CD4-positive, alpha-beta T cell treated with Interleukin-4 for 1 hour (primary cell): ENCODE measurements at places on chromosomes 1 and 21.

- DNase-seq, result no peak
Measured at GRCh38 chr1:83588140-83588539, 410.8 kb downstream of the TTLL7 start.

DNA sequence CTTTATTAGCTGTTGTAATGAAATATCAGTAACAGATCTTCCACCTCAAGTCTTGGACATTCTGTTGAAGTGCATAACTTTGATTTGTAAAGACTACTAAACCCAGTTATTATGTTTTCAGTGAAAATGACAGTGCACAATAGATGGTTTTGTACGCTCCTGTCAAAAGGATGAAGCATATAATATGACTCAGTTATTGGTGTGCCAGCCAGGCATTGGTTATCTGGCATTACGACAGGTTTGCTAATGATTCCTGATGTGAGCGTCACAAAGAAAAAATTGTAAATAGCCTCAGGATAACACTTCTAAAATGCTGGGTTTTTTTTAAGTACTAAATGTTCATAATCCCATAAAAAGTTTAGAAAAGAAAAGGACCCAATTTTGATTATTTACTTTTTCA, 147.9 kb downstream of the MAGI3 start:
- DNase-seq, result no peak

- DNase-seq, result no peak
Measured at GRCh38 chr21:36450511-36450910, 29.4 kb downstream of the CLDN14 start.

DNA sequence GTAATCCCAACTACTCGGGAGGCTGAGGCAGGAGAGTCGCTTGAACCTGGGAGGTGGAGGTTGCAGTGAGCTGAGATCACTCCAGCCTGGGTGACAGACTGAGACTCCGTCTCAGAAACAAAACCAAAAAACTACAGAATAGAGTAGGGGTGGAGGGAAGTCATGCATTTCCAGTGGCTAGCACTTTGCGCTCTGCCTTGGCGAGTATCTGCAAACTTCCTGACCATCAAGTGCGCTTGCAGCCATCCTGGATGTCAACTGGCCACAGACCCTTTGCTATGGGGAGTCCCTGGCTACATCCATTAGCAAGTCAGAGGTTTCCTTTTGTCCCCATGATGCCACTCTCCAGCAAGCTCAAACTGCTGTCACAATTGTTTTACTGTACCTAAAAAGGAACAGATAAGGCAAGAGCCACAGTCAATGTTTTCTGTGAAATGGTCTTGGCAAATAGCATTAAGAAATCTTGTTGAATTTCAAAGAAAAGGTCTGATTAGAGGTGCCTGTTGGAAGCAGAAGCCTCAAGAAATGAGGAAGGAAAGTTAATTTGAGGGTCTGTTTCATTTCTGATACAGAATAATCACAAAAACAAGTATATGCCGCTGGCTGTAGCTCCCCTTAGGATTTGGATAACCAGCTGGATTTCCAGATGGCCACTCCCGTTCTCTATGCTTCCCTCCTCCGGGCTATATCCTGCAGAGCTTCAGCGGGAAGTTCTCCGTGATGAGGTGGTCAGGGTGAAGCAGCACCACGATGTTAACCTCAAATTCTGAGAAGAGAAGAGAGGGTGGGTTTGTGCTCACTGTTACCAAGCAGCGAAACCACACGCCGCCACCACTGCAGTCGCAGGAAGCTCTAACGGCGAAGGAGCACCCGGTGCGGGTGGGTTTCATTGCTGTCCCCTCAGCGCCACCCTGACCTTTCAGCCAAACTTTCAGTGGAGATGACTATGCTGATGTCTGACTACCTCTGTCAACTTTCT, 42.0 kb downstream of the VPS26C start:
- DNase-seq, result peak; percentile 60

DNA sequence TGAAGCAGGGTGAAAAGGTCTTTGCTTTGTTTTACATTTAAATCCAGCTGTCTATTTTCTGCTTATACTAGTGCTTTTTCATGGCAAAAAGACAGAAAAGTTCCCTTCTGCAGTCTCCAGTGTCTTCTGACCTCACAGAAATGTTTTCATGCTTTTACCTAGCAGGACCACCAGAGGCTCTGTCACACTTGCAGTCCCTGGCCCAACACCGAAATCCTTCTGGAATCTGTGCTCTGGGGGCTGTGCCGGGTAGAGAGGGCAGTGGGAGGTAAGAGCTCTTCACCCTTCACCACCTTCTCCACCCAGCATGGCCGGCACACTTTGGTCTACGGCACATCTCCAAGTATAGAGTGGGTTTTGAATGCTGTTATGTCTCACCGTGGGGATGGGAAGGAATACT, 20.8 kb downstream of the GNAT2 start:
- no peak for DNase-seq

DNA sequence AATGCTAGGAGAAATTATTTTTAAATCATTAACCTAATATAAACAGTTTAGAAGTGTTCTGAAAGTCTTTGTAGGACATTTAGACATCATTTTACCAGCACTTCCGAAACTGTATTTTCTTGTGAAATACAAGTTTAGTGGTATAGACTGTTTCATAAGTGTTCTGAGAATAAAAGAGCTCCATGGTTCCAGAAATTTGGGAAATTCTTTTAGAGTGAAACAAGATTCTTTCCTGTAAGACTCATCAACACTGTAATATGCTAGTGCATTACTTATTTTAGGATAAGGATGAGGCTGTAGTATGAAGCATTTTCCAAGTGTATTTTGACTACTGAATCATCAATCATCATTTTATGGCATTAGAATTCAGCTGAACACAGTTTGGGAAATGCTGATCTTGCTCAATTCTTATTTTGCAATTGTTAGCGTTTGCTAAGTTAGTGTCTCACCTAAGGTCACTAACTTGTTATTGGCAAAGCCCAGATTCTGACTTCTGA, 73.4 kb downstream of the CEP350 start:
- no peak for DNase-seq

DNA sequence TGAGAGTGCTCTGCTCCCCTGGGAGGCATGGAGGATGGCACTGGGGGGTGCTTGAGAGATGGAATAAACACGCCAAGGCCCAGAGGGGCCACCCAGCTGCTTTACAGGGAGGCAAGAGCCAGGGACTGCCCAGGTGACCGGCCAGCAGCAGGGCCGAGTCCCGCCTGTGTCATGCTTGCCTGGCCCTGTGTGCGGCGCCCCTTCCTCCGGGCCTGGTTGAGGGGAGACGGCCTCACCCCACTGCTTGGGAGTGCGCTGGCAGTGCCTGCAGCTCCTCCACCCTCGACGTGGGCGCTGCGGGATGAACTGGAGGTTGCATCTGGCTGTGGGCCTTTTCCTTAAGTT, 33.1 kb upstream of the COL6A2 start:
- no peak for DNase-seq

DNA sequence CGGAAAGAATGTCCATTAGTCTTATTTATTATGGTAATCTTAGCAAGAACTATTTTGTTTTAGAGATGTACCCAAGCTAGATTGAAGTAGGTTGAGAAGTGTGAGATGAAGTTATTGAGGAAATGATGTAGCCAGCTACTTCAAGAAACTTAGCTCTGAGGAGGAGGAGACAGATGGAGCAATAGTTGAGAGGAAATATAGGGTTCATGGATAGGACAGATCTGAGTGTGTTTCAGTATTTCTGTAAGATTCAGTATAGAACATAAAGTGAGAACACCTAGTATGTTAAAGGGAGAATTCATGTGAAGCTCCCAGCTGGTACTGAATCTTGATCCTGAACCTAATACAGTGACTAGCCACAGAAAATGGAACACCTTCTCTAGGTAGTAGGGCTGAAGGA, 28.9 kb downstream of the TSNAX start:
- DNase-seq, result no peak
